ENCODE measurements at places on chromosomes 12 and 14.

DNA sequence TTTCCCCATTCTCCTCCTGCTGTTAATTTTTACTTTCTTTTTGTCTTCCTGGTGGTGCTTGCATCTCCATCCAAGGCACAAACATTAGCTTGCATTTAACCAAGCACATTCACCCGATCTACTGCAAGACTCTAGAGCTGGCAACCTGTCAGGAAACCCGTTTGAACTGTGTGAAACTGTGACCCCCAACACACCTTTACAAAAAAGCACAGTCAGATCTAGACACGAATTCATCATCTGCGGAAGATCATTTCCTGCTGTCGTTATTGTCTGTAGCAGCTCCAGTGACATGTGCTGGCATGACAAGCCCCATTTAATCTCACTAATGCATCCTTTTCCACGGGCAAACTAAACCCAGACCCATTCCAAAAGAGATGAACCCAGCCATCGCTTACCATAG lies 340.5 kb downstream of the VRK1 start:
- DNase-seq: no peak

GRCh38 chr12:82671673-82672195 lies 15.0 kb upstream of the TMTC2 start:
- DNase-seq: no peak

DNA sequence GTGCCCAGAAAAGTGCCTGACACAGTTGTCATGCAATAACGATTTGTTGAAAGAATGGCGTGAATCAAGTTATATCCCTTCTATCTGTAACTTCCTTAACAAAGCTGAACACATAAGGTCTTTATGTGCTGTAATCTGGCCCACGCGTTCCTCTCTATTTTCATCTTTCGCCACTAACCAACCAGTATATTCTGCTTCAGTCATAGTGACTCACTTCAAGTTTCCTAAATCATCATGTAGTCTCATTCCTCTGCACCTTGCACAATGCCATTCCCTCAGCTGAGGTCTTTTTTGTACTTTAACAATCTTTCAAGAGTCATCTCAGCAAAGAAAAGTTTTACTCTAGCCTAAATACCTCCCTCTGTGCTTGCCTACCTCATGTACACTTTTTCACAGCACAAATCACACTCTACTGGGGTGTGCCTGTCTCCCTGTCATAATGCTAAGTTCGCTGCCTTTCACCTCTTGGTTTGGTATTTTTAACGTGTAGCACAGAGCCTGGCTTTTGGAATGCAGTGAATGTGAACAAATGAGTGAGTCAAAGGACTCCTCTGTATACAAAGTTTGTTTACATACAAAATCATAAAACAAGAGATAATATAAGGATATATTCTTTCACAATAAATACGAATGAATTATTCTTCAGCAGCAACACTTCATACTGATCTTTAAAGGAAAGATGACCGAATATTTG lies 2.9 kb upstream of the CMAS start:
- no peak for DNase-seq

DNA sequence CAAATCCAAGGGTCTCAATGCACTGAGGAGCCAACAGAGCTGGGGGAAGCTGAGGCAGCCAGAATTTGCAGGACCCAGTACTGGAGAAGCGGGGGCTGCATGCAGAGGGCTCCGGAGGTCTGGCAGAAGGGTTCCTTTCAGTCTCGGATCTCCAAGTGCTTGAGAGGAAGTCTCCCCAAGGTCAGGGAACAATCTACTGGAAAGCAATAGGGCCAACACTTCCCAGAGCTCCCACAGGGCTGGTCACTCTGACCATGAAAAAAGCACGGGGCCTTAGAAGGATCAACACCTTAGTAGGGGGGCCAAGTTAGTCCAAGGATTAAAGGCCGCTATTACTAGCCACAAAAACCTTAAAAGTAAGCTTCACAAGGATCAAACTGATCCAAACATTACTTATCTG lies 31.7 kb downstream of the SPPL3 start:
- DNase-seq: no peak

GRCh38 chr12:113137861-113138783 lies 2.6 kb upstream of the RASAL1 start:
- no peak for DNase-seq

- no peak for DNase-seq
Observed at GRCh38 chr12:101616027-101616494, 21.3 kb downstream of the MYBPC1 start.

DNA sequence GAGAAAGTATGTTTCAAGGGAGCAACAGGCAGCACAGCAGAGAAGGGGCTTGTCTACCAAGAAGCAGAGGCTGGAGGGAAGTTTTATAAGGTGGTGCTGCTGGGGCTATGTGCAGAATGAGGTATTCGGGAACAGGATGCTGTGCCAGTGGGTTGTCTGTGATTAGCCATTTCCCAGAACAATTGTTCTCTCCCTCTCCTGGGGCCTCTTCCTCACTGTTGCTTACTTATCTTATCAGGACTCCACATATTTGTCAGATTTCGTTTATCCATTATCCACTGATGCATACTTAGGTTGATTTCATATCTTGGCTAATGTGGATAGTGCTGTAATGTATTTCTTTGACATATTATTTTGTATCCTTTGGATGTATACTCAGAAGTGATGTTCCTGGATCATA lies 195.1 kb upstream of the RTL1 start:
- DNase-seq: no peak

GRCh38 chr12:109512608-109513007 lies 35.2 kb downstream of the UBE3B start:
- DNase-seq: no peak

- no peak for DNase-seq
Observed at GRCh38 chr12:131749618-131750315, 38.9 kb downstream of the SFSWAP start.

- DNase-seq: peak; percentile 71
Observed at GRCh38 chr12:111598637-111599452, at the start of gene ATXN2. ATXN2 (minus strand) TSS chr12:111599315; CDS start chr12:111599034, 281 bp downstream.

- no peak for DNase-seq
Observed at GRCh38 chr12:107539196-107539939, 146.2 kb upstream of the PWP1 start.

DNA sequence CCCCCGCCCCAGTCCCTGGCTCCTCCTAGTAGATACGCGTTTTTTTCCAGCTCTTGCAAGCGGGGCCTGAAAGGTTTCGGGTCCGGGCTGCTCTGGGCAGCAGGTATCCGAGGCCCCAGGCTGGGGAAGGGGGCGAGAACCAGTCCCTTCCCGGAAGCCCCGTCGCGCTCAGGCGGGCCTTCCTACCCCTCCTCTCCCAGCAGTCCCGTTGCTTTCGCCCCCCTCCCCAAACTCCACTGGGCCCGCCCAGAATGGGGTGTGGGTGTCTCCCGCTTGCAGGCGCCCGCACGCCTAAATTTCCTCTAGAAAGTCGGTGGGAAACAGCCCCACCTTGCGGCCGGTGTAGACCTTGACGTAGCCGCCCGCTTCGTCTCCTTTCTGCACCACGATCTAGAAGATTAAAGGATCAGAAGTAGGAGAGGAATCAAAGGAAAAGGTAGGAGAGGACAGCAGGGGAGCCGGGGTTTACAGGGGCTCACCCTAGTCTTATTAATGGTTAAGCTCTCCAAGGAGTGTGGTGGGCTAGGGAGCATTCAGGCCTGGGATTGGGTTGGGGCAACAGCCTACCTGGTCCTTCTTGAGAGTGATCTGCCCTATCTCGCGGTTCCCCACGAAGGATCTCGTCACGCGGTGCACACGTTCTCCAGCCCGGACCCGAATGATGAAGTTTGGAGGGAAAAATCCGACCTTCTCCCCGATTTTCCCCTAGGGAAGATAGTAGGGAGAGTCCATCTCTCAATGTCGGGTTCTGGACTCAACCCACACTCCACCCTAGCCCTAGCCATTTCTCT lies 7.3 kb downstream of the STAC3 start:
- DNase-seq: peak; percentile 55

DNA sequence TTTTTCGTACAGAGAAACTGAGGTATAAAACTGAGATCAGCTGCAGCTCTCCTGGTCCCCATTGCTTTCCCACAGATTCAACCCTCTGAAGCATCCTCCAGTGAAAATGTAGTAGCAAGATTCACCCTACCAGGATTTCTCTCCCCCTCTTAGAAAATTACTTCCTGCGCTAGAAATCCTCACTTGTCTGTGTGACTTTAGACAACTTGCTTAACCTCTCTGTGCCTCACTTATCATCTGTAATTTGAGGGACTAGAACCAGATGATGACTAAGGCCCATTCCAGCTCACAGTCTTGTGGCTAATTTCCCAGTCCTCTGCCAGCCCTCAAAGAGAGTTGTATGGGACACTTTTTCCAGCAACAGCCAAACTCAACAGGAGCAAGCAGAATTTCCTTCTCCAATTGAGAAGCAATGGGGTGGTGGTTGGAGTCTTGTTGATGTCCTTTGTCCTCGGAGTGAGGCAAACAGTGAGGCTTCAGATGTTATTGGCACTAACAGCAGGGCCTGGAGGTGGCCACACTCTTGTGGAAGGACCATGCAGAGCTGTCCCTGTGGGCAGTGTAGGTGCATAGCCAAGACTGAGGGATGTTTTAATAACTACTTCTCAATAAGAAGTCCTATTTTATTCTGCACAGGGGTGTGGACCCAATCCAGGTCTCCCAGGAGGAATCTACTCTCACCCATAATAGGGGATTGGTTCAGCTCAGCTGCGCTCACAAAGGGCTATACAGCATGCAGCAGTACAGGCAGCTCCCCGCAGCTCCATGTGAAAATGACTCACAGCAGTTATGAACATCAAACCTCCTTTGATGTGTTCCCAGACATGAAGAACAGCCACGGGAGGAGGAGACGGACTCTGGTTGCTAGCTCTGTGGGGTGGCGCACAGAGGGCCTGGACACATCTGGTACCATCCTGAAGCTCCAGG lies 200.1 kb downstream of the DAD1 start:
- DNase-seq: no peak

DNA sequence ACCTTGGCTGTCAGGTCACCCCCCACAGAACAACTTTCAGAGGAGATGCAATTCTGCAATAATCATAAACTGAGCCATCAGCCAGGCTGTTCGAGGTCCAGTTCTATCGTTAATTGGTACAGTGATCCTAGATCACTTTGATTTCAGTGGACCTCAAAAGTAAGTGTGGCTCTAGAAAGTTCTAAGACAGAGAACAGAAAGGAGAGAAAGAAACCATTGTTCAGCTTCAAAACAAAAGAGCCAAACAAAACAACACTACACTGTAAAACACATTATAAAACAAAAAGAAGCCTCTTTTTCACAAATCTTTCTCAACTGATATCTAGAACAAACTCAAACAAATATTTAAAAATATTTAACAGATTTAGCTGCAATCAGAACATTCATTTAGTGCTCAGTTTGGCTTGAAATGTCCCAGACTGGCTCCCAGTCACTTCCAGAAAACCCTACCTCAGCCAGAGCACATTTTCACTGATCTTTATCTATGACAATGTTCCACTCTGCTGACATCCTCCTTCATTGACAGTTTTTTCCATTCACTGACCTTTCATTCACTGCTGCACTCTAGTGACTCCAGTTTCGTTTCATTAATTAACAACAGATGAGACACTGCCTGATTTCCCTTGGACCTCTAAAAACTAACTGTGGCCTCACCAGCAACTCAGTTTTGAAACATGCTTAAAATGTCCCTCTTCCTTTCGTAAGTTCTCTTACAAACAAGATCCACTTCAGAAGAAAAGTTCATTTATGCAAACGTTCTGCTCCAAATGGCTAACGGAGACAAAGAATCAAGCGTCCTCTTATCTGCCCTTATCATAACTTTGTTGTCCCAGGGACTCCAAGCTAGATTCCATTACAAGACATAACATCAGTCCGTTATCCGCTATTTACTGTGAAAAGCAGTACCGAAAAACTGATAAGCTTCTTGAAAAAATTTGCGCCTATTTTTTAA lies 56.8 kb downstream of the DUSP16 start:
- DNase-seq: no peak

- DNase-seq: no peak
Observed at GRCh38 chr12:63862187-63862968, 17.9 kb downstream of the SRGAP1 start.

DNA sequence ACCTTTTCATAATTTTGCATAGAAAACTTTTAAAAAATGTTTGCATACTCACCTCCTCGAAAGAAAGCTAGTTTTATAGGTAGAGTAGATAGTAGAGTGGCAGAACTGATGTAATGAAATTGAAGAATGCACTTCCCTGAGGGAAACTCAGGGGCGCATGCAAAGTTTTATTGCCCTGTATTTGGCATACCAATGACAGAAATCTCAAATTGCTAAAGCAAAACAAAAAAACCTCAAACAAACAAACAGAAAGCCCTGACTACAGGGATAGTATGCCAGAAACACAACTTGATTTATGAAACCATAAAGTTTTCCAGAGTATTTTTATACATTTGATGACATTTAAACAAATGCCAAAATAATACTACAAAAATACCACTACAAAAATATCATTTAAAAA lies 1.8 kb downstream of the RASSF9 start:
- no peak for DNase-seq

- DNase-seq: no peak
Observed at GRCh38 chr12:27535318-27535717, 11.3 kb downstream of the PPFIBP1 start.

DNA sequence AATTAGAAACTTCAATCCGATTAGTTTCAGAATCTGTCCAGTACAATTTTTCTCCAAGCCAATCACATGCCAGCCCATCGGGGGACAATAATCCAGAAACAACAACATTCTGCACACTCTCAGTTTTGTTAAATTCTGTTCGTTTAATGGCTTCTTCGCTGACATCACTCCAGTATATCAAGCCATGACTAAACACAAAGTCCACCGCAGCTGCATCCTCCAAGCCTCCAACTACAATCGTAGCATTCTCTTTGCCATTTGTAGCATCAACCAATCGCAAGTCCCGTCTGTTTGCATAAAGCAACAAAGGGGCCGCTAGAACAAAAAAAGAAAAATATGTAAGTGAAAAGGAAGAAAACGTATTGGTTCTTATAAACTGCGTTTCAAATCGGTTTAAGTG lies 22.5 kb downstream of the LRP6 start:
- DNase-seq: no peak

GRCh38 chr14:100131181-100131580 lies 28.3 kb downstream of the DEGS2 start:
- DNase-seq: no peak

- peak; percentile 35 for DNase-seq
Observed at GRCh38 chr12:104957719-104958000, 430 bp downstream of the SLC41A2 start.

- DNase-seq: no peak
Observed at GRCh38 chr12:92108651-92109050, 37.0 kb downstream of the BTG1 start.

DNA sequence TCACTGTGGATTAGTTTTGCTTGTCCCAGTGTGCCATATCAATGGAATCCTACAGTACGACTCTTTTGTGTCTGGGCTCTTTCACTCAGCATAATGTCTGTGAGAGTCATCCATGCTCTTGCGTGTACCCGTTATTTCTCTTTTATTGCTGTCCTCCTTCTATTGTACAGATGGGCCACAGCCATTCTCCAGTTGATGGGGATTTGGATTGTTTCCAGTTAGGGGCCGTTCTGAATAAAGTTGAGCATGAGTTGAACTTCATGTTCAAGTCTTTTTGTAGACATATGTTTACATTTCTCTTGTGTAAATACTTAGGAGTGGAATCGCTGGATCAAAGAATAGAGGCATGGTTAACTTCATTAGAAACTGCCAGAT lies 38.3 kb downstream of the MYO1H start:
- no peak for DNase-seq

GRCh38 chr14:89256283-89256682 lies 160.8 kb downstream of the FOXN3 start:
- DNase-seq: no peak

- DNase-seq: no peak
Observed at GRCh38 chr14:49314737-49315136, 271.4 kb downstream of the RPS29 start.
